ENCODE measurements at places on chromosomes 1 and 21.

DNA sequence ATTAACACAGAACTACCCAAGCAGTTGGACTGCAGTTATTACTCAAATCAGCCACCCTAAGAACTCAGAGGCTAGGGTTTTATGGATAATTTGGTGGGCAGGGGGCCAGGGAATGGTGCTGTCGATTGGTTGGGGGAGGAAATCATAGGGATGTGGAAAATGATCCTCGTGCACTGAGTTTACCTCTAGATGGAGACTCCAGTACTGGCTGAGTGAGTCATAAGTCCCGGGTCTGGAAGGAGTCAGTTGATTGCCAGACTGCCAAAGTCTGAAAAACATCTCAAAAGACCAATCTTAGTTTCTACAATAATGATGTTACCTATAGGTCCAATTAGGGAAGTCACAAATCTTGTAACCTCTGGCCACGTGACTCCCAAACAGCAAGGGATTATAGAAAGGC is 257.5 kb upstream of the PRMT6 start:
- no peak for DNase-seq

GRCh38 chr1:31154632-31155215 is 85.0 kb downstream of the NKAIN1 start:
- DNase-seq, result peak; percentile 71

- DNase-seq, result no peak
Observed at GRCh38 chr1:115031595-115031994, 2.0 kb downstream of the TSHB start.

DNA sequence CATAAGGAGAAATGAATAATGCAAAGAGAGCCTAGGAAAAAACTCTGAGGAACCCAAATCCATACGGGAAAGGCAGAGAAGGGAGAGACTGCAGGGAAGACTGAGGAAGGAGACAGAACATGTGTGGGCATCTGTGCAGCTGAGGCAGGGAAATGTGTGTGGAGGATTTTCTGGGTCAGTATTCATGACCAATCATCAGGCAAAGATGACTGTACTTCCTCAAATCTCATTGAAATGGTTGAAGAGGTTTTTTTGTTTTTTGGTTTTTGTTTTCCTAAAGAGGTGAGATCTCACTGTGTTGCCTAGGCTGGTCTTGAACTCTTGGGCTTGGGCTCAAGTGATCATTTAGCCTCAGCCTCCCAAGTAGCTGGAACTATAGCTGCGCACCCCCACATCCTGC is 15.7 kb downstream of the DIP2A start:
- DNase-seq, result no peak

GRCh38 chr1:89675677-89676076 is 42.8 kb downstream of the LRRC8C start:
- DNase-seq, result no peak

DNA sequence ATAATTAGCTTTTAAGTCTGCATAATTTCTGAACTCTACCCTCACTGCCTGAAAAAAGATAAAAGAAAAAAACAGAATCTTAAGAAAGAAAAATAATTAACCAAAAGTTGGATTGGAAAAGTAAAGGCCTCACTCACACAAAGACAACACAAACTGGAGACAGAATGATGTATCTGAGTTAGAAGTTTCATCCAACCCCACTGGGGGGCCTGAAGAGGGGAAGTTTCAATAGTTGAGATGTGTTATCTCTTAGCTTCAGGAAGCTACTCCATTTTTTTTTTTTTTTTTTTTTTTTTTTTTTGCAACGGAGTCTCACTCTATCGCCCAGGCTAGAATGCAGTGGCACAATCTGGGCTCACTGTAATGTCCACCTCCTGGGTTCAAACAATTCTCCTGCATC is 19.9 kb downstream of the SYDE2 start:
- DNase-seq, result no peak

DNA sequence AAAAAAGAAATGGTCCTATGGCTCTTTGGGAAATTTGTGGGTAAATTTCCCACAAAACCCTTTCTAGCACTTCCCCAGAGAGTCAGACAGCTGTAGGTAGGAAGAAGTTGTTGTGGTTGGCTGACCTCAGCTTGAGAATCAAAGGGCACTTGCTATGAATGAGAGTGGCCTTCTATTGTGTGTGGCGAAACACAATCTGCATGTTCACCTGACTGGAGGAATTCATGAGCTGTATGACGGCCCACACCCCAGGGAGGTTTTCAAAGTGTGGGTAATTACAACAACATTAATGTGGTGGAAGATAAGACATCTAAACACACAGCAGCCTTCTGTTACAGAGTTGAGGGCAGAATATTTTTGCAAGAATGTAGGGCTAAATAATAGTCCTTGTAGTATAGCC is 38.8 kb downstream of the NGF start:
- DNase-seq, result no peak

Data from CD4-positive, alpha-beta T cell treated with Interleukin-12 subunit alpha and Interleukin-12 subunit beta, for 1 hour (primary cell).